ENCODE measurements at places on chromosomes 3 and 15.

DNA sequence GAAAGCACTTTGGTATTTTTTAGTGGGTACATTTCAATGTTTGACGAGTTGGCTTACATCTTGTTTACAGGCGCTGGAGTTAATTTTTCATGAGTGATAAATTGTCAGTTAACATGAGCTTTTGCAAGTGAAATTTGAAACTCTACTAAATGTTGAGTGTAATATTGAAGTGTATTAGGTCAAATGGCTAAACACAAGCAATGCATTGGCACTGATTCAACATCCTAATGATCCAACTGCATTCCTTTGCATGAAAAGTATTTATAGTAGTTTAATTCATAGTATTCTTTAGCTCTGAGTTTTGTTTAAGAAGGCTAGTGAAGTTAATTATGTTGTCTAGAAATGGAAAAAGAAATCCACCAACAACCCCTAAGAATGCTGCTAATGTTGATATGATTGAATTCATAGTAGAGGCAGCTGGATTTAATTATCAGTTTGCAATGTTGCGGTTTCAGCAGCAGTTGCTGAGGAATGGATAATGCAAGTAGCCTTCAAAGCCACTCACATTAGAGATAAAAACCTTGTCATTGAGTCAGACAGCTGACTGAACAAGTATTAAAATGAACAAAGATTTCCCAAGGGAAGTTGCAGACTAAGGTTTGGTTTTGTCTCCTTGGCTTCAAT lies 245.6 kb upstream of the GOLIM4 start:
- no peak for DNase-seq

DNA sequence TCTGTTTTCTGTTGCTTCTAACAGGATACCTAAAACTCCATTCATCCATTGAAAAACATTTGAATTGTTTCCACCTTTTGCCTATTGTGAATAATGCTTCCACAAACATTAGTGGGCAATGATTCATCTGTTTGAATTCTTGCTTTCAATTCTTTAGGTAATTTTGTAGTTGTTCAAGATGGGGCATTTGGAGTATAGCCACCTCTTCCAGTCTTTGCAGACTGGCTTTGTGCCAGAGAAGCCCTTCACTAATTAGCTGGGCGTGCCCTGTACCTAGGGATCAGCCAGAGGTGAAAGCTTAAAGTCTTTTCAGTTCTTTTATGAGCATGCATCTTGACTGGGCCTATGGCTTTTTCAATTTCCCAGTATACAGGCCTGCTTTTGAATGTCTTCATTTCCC lies 10.9 kb downstream of the RTP1 start:
- DNase-seq = no peak

DNA sequence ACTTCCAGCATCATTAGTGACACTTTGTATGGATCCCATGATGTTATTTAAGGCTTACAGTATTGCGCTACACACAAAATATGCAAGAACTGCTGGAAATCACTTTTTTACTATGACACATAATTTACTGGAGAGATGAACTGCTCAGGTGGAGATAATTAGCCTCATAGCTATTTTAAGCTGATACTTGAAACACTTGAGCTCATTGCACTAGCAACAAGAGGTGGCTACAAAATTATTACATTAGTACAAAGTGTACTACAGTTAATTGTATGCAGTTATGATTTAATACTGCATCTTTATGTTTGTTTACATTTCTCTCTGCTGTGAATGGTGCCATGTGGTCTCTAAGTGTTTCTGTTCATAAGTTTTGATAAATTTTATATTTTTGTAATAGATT lies 6.5 kb upstream of the LZTFL1 start:
- DNase-seq = no peak

DNA sequence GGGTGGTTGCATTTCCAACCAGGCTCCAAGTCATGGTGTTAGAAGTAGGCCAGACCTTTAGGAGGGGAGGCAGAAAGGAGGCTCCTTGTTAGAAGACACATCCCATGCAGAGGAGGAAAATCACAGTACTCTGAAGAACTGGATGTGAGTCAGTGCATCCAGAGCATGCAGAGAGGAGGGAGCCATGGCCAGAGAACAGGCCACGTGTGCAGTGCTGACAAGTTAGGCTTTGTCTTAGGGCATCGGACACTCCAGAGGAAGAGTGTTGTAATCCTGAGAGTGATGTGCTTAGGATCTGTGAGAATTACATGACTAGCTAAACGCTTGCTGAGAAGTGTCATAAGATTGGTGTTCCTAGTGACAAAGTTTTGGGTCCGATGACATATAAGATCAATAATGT lies 456.5 kb upstream of the THRB start:
- DNase-seq = no peak

DNA sequence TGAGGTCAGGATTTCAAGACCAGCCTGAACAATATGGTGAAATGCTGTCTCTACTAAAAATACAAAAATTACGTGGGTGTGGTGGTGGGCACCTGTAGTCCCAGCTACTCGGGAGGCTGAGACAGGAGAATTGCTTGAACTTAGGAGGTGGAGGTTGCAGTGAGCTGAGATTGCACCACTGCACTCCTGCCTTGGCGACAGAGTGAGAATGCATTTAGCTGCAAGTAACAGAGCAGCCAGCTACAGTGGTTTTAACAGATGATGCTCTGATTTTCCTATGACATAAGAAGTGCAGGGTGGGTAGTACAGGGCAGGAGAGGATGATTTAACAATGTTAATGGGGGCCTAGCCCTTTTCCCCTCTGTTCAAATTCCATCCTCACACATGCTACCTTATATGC lies 267.9 kb downstream of the RPLP1 start:
- DNase-seq = no peak

DNA sequence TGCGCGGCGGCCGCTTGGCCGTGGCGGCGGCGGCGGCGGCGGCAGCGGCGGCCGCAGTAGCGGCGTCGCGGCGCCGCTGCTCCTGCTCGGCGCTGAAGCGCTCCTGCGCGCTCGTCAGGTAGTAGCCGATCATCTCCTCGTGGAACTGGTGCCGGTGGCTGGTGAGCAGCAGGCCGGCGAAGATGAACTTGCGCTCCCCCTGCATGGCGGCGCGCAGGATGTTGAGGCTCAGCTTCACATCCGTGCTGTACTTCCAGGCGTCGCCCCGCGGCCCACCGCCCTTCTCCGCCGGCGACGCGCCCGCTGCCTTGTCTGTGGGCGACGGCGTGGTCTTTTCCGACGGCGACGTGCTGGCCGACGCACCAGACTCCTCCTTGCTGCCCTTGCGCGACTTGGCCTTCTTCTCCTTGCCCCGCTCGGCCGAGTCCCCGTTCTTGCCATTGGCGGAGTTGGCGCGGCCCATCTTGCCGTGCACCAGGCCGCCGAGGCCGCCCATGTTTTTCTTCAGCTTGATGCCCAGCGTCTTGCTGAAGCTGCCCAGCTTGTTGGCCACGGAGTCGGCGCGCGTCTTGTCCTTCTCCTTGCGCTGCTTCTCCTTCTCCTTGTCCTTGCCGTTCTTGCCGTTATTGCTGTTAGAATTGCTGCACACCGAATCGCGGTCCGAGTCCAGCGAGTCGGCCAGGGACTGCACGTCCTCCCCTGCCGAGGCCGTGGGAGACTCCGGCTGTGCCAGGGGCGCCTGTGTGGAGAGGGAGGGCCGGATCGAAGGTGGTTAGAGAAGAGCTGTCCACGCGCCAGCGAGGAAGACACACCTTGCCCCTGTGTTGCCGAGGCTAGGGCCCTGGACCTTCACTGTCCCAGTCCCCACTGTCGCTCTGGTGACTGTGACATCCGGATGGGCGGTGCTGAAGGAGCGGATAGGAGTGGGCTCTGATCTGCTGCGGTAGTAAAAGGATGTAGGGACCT lies 157.6 kb downstream of the KLF13 start:
- DNase-seq = peak; percentile 76

GRCh38 chr3:41477399-41478014 lies 278.2 kb downstream of the CTNNB1 start:
- no peak for DNase-seq

DNA sequence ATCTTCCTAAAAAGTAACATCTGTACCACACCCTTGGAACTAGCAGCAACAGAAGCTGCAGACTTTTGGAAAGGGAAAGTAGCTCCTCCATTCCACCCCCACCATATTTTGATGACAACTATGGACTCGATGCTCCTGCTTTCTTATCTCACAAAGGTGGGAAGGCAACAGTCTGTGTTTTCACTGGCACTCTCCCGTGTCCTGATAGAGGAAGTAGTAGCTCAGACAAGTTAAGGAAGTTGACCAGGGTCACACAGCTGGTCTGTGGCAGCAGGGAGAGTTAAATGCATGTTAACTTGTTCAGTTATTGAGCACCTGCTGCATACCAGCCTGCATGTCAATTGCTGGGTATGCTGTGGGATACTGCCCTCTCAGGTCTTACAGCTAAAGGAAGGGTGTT lies 33.1 kb downstream of the BHLHE40 start:
- no peak for DNase-seq

GRCh38 chr3:170753421-170754310 lies 116.3 kb downstream of the RPL22L1 start:
- no peak for DNase-seq

GRCh38 chr3:175240921-175241320 lies 381.8 kb downstream of the NAALADL2 start:
- DNase-seq = no peak

DNA sequence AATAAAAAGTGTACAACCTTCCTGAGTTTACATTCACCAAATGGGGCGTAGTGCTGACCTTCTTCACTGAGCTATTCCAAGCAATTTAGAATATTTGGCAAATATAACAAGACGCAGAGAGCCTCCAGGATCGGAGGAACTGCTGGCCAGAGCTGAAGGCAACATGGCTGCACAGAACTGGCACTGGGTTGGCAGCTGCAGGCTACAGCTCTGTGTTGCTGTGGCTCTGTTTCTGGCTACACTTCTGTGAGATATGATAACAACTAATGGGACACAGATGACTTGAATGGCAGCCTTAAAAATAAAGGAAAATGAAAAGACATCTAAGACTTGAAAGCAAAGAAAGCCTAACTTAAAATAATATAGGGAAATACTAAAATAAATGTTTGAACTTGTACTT lies 10.8 kb upstream of the SLC6A20 start:
- no peak for DNase-seq

DNA sequence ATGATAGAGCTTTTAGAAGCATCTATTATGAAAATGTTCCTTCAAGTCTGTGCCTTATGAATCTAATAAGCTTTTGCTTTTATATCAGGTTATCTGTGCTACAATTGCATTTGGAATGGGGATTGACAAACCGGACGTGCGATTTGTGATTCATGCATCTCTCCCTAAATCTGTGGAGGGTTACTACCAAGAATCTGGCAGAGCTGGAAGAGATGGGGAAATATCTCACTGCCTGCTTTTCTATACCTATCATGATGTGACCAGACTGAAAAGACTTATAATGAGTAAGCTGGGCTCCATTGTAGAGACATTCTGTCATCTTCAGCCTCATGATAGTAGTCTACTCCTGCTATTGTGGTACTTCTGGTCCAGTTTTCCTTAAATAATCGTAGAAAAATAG lies 73.4 kb downstream of the BLM start:
- DNase-seq = no peak

DNA sequence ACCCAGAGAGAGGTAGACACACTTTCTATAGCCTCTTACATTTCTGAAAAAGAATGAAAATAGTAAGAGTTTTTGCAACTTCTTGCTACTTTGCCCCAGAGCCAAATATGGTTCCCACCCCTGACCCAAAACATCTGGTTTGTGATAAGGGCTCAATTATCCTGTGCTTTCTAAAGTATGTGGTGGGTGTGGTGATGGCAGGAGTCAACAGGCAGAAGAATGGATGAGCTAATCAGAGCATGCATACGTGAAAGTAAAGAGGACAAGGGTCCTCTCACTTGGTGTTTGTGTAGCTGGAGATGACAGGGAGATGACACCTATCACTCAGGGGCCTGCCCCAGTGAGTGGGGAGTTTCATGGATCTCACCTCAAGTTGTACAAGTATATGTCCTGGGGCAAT lies 19.1 kb downstream of the KBTBD8 start:
- no peak for DNase-seq

- DNase-seq = no peak
Measured at GRCh38 chr3:146078031-146078430, 83.0 kb downstream of the PLOD2 start.

DNA sequence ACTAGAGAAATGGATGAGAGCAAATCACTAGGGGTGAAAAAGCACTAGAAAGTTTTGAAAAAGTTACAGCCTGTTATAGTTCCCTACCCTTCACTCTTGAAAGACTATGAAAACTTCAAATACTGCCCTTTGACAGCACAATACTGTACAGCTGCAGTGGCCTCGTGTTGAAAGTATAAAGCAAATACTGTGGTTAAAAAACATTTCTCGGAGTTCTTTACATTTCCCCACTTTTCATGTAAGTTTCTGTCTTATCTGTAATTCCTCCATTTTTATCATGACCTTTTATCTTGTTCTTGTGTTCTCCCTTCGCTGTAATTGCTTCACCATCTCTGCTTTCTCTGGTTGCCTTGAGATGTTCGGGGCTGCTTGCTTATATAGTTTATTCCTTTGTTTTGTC lies 423.8 kb upstream of the CFAP20DC start:
- DNase-seq = no peak

GRCh38 chr15:80536716-80537115 lies 132.5 kb downstream of the ARNT2 start:
- no peak for DNase-seq

- DNase-seq = no peak
Measured at GRCh38 chr15:50068016-50068415, 51.0 kb downstream of the ATP8B4 start.

DNA sequence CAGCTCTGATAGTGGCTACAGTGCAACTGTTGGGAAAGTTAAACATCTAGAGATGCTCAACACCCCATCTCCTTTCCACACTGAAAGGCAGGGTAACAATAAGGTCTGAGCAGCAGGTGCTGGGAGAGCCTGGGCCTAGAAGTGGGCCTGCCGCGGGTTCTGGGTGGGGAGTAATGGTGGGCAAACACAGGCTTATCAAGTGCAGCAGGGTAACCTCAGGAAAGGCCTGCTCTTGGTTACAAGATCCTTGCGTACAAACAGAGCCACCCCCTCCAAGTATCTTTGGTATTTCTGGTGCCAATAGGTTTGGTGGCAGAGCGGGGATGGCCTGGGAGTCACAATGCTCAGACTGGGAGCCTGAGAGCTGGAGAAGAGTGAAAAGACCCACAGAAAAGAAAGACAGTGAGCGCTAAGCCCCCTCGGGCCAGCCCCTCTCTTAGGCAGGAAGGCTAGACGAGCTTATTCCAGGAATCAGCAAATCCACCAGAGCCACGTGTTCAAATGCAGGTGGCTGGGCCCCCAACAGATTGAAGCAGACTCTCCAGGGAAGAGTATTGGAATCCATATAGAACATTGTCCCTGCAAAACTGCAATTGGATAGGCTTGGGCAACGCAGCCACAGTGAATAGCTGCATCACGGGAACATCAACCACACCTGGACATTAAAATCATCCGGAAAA lies 2.7 kb downstream of the IQSEC1 start:
- DNase-seq = no peak

- DNase-seq = peak; percentile 2
Measured at GRCh38 chr15:66846031-66846430, 144.0 kb downstream of the SMAD6 start.

DNA sequence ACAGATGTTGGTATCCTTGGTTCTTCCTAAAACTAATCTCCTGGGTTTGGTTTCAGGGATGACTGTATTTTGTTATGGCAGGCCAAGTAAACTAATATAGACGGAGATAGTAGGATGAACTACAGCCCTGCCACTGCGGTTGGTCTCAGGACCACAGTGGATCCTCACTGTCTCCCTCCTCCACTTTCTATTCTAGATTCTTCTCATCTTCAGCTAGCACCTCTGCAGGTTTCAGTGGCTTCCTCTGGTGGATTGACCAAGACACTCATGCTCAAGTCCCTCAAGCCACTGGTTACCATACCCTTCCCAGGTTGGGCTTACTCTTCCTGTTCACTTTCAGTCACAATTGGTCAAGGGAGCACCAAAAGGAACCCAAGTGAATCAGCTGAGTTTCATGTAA lies 71.1 kb upstream of the CLDN18 start:
- DNase-seq = no peak

Data from RWPE2 (cell line).